ENCODE measurements at places on chromosomes 6 and 20.

DNA sequence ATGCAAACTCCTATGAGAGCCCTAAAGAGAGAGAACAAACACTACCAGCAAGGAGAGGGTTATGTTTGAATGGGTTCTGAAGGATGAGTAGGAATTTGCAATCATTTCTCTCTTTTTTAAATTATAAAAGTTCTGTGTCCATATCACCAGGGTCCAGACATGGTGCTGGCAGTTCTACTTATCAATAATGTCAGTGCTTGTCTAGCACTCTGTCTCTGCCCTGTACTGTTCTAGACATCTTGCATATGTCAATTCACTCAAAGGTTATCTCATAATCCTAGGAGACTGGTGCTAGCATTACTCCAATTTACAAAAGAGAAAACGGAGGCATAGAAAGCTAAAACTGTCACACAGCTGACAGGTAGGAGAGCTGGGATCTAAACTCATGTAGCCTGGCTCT, 101.3 kb downstream of the VEGFA start:
- no peak for DNase-seq

DNA sequence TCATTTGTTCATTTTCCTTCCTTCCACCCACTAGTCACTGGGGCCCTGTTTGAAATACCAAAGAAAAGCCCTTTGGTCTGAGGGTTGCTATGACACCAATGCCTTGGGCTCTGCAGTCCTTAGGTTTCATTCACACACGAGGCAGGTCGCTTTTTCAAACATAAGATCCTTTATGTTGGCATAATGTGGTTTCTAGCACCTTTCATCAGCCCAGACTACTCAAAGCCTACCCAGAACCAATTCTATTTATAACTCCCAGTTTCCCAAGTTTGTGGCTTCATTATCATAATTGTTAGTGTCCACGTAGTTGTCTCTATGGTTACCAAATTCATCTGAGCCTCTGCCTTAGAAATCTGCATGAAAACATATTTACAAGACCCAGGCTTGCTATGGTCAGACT, 6.6 kb upstream of the TP53RK start:
- DNase-seq, result no peak

DNA sequence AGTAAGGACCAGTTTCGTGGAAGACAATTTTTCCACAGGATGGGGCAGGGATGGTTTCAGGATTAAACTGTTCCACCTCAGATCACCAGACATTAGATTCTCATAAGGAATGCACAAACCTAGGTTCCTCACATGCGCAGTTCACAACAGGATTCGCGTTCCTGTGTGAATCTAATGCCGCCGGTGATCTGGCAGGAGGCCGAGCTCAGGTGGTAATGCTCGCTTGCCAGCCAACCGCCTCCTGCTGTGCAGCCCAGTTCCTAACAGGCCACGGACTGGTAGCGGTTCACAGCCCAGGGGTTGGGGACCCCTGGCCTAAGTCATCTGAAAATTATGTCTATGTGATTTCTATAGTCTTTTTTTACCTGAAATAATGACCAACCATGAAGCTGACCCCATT, 217.5 kb downstream of the TMEM200A start:
- no peak for DNase-seq

GRCh38 chr20:14997791-14998190, 660.4 kb upstream of the FLRT3 start:
- no peak for DNase-seq

- DNase-seq, result peak; percentile 79
Measured at GRCh38 chr20:7146552-7147219, 379.2 kb downstream of the BMP2 start.

DNA sequence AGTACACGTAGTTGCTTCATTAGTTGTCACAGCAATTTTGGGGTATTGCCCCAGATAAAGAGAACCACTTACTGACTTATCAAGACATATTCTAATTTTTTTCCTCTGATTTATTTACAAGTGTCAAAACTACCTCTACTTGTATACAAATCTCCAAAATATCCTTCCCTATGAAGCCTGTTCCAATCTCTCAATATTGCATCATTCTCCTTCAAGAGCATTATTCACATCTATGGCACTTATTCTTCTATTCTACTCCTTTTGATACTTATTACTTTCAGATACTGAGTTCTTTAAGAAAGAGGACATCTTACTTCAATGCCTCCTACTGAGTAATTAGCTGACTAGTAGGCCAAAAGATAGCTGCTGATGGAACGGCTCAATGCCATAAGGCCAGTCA, 105.2 kb downstream of the SMLR1 start:
- DNase-seq, result no peak

GRCh38 chr6:25403150-25403549, 124.0 kb downstream of the CARMIL1 start:
- DNase-seq, result no peak

DNA sequence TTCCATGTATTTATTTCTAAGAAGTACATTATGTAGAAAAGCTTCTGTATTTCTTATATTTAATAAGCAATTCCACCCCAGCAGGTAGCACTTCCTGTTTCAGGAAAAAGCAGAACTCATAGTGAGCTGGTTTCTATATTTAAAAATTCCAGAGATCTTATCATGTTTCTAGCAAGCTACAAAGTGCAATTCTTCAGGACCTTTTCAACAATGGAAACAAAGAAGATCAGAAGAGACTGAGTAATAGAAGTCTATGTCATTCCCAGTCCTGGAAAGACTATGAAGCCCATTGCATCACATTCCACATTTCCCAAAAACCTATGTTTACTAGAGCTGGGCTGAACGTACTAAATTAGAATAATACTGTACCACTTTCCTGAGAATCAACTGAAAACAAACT, 302.6 kb upstream of the NRSN1 start:
- DNase-seq, result no peak

DNA sequence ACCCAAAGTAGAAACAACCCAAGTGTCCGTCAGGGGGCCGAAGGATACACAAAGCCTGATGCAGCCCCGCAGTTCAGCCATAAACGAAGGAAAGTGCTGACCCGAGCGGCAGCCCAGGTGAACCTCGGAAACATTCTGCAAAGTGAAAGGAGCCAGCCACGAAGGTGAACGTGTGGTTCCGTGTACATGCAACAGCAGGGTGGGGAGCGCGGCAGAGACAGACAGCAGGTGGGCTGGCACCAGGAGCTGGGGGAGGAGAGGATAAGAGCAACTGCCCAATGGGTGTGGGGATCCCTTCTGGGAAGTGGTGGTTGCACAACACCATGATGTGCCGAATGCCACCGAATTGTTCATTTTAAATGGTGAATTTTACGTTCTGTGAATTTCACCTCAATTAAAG, 341.8 kb downstream of the ZFAND3 start:
- DNase-seq, result no peak

- no peak for DNase-seq
Measured at GRCh38 chr6:161200610-161201370, 73.1 kb downstream of the AGPAT4 start.

All from NCI-H2081 treated with DMSO at 0.1 percent for 48 hours (cell line).